ENCODE measurements at places on chromosomes 3 and 15.

DNA sequence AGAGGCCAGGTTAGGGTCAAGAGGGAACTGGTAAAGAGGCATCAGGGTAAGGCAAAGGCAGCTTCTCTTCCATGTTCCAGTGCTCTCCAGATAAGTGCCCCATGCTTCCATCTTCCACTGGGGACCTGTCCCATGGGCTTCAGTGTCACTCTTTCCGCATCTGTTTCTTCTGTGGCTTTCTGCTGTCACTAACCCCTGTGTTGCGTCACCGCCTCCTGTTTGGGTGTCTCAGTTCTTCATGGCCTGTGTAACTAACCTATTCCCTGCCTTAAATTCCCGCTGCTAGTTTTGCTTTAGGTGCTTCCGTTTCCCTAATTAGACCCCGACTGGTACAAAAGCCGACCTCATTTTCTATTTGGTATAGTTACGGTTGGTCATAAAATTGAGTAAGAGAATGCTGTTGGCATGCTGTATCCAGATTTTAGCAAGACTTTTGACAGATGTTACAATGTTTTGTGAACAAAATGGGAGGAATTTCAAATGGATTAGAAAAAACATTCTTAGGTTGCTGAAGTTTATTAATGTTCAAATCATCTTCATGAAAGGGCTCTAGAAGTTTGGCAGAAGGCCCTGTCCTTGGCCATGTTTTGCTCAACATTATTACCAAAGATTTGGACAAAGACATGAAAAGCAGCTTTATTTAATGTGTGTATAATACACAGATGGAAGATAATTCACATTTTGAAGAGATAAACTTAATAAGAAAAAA lies 245.3 kb downstream of the BBX start:
- DNase-seq: no peak

GRCh38 chr3:10511809-10512494 lies 6.6 kb upstream of the ATP2B2 start:
- DNase-seq: no peak

- DNase-seq: no peak
These were observed 51.8 kb upstream of the PLXNA1 start for GRCh38 chr3:126930936-126931600.

DNA sequence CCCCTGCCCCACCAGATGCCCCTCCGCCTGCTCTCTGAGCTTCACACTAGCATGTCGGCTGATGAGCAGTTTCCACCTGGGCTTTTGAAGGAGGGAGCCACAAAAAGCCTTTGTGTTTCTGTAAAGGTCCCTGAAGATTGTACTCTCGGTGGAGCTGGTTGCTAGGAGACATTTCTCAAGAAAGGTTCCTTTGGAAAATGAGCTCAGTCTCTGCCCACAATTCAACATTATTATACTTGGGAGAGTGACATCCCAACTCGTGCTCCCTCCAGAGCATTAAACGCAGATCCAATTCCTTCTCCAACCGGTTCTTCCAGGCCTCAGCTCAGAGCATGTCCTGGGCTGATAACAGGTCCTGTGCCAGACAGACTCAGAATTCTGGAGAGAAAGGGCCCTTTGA lies 26.8 kb upstream of the FAM107A start:
- DNase-seq: no peak

GRCh38 chr3:156761713-156762451 lies 64.3 kb upstream of the LEKR1 start:
- no peak for DNase-seq

DNA sequence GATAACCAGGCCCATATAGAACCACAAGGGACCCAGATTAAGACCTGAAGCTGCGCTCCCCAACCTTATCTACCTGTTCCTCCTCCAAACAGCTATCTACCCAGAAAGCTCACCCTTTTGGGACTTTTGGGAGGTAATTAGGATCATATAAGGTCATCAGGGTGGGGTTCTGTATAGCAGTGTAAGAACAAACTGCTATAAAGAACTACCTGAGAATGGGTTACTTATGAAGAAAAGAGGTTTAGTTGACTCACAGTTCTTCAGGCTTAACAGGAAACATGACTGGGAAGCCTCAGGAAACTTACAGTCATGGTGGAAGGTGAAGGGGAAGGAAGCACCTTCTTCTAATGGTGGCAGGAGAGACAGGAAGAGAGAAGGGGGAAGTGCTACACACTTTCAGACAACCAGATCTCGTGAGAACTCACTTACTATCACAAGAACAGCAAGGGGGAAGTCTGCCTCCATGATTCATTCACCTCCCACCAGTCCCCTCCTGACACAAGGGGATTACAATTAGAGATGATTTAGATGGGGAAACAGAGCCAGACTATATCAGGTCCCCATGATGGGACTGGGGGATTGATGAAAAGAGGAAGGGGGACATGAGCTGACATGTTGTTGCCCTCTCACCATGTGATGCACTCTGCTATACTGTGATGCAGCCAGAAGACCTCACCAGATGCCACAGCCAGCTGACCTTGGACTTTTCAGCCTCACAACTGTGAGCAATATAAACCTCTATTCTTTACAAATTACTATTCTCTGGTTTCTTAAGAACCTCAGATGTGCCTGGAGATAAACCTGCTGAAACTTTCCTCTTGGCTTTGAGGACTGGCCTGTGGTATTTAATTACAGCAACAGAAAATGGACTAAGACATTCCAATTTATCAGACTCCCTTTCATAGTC lies 15.3 kb upstream of the FMN1 start:
- no peak for DNase-seq

DNA sequence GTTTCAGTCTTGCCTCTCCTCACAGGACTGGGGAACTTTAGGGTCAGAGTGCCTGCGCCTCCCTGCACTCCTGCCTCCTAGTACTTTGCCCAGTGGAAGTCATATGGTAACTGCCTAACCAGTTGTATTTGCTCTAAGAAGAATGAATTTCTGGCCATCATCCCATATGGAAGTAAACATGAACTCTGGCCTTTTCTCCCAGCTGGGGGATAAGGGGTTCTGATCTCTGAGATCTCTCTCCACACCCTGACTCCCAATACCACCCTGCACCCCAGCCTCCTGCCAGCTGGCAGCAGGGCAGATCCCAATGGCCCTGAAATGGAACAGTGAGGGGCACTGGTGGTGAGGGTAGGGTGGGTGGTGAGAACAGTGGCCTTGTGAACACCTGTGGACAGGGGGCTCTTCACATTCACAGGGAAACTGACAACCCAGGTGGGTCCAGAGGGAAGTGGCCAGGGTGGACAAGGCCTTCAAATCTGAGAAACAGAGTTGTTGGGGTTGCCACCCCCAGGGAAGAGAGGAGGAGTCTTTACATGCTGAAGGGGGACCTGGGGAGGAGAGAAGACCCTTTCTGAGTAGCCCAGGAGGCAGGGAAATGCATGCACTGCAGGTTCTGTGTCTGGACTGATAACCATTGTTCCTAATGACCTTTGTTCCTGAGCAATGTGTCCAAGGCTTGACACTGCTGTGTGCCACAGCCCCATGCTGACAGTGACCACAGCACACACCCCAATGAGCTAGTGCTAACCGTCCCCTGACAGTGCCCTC lies 36.9 kb downstream of the RHCG start:
- DNase-seq: no peak

GRCh38 chr15:57427367-57427821 lies 51.1 kb downstream of the CGNL1 start:
- no peak for DNase-seq

DNA sequence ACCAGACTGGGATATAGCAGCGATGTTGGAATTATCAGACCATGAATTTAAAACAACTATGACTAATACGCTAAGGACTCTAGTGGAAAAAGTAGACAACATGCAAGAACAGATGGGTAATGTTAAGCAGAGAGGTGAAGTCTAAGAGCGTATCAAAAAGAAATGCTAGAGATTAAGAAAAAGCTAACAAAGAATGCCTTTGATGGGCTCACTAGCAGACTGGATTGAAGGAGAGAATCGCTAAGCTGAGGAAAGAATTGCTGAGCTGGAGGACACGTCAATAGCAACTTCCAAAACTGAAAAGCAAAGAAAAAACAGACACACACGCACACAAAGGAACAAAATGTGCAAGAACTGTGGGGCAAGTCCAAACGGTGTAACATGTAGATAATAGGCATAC lies 20.0 kb upstream of the CMTM6 start:
- DNase-seq: no peak

- DNase-seq: no peak
These were observed 73.5 kb downstream of the CEMIP start for GRCh38 chr15:80852676-80853075.

DNA sequence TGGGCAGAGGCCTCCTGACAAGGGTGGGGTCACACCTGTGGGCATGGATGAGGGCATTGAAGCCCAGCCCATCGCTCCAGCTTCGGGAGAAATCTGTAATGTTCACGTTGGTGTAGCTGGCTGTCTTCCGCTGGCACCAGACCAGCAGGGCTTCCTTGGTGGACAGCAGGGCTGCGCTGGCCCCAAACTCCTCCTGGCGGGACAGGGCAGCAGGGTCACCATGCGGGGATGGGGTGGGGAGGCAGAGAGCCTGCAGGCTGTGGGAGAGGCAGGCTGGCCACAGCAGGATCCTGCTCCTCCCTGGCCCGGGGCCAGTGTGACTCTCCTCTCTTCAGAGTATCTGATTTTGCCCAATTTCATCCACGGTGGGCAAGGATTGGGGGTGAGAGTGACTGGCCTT lies 6.0 kb downstream of the SPTBN5 start:
- no peak for DNase-seq

- no peak for DNase-seq
These were observed 31.4 kb downstream of the AP4E1 start for GRCh38 chr15:50939911-50940310.

DNA sequence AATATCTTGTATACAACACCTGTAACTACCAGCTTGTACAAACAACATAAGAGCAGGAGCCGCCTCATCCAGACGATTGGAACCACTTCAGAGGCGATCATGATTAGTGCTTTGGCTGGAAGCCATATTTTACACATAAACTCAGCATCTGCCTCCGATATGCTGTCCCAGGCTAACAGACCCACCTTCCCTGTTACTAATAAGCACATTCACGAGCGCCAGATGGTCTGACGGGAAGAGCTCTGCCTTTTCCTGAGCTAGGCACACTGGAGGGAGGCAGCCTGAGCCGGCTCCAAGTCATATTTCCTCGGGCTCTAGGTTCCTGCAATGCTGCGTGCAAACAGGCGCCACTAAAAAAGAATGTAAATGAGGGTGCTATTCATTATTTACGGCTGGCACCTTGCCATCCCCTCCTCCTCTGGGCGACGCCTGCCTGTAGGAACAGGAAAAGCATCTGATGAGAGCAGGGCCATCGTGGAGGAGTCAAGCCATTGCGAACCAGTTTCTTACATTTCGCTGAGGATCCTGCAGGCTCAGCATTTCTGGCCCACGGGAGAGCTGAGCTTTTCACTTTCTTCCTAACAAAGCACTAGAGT lies 98.2 kb downstream of the ANXA2 start:
- DNase-seq: no peak

DNA sequence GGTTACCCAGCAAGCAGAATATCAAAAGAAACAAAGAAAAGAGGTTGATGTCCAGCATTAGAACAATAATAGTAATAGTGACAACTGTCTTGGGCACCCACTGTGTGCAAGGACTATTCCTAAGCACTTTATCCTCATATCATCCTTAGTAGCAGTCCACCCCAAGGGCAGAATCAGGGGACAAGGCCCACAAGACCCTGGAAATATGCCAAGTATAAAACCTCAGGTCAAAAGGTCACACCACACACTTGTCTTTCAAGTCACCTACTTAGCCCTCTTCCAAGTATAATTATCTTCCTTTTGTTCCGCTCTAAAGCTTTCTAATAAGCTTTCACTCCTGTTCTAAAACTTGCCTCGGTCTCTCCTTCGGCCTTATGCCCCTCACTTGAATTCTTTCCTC lies 124.0 kb upstream of the STT3B start:
- no peak for DNase-seq

DNA sequence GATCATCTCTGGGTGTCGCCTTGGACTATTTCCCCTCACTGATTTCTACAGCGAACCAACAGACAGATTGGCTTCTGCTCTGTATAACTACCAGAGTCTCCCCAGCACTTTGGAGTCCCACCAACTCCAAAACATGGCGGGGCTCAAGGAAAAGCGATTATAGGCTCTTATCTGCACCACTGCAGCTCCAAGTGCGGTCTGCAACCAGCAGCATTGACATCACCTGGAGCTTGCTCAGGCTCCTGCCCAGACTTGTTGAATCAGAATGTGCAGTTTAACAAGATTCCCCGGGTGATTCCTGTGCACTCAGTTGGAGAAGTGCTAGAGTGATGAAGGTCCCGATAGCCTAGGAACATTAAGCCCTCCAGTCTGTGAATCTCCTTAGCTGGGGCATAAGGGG lies 9.0 kb downstream of the CCK start:
- no peak for DNase-seq

- DNase-seq: peak; percentile 23
These were observed at the start of gene HES1 for GRCh38 chr3:194135806-194136518. Gene HES1, plus strand, starts transcription at chr3:194136148. Its CDS starts 233 bp downstream, at chr3:194136381.

- DNase-seq: no peak
These were observed 2.8 kb downstream of the THOC7 start for GRCh38 chr3:63860776-63861175.

DNA sequence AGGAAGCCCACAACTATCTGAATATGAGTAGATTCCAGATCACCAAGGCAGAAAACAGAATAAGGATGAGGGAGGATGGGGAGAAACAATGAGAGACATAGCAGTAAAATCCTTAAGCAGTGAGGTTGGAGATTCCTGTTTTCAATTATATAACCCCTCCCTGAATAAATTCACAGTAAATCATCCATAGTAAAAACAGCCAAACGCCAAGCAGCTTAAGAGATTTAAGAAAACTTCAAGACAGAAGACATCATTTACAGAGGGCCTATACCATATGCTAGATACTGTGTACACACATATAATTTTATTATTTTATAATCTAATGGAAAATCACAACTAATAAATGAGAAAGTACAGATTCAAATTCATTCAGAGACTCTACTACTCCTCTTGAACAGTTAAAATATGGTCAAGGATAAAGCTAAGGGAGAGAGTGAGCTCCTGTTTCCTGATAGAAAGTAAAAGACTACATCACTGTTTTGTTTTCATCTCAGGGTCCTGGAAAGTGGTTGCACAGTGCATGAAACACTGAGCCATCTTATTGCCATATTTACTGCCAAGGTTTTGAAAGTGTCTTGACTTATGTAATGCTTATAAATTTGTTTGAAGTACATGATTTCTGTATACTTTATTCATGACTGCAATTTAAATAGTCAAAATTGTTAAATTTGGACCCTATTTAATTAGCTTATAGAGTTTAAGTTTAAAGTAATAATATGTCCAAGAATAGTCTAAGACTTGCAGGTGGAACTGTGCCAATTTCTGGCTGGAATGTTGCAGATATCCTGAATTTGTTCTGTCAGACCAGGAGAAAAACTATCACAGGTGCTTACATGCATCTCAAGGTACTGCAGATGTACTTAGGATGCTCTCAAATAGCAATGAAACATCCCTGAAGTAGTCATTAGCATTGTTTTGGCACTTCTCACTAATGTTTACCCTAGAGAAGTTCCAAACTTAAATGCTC lies 141.4 kb downstream of the TBL1XR1 start:
- no peak for DNase-seq

GRCh38 chr3:186133980-186134379 lies 25.1 kb upstream of the ETV5 start:
- no peak for DNase-seq

- no peak for DNase-seq
These were observed 184.0 kb upstream of the BCL6 start for GRCh38 chr3:187929112-187929816.
